Hippocampal formation (tissue), 2 donors: ENCODE measurements at places on chromosomes 12 and 14.

DNA sequence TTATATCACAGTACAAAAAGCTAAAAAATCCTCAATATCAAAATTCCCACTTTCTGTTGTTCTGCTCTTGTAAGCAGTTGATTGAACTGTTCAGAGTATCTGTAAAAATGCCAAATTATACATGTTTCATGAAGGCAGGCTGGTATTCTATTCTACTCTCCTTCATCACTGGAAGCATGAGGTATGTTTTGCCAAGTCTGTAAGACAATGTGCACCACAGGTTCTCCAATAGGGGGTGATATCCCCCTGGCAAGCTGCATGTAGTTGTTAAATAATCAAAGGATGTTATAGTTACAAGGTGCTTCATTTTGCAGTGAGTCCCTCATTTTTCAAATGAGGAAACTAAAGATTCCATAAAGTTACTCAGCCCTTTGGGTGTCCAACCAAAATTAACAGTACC is 15.1 kb upstream of the NEK9 start:
- DNase-seq: no peak

GRCh38 chr12:57528176-57528575 is 5.6 kb downstream of the MBD6 start:
- DNase-seq: no peak

- DNase-seq: peak; percentile 3
These were observed 70.1 kb downstream of the PHETA1 start for GRCh38 chr12:111298582-111299436.

DNA sequence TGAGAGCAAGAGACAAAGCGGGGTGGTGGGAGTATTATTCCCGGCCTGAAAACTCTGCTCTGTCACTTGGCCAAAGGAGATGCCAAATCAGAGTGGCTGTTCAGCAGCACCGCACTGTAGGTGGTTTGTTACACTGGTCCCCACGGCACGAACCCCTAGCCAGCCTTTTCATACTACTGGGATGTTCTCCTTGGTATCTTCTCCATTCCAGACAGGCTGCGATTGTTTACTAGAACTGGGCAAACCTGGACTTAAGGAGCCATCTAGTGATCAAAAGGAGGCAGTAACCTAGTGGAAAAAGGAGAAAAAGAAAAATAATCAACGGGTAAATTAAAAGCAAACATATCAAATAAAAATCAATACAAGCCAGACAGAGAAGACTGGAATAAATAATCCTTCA is 58.9 kb upstream of the TMTC2 start:
- DNase-seq: no peak

- no peak for DNase-seq
These were observed at the start of gene HOXC6 for GRCh38 chr12:54028314-54029201. Gene HOXC6 (plus strand): TSS chr12:54028440. CDS start chr12:54028522, 82 bp downstream.

DNA sequence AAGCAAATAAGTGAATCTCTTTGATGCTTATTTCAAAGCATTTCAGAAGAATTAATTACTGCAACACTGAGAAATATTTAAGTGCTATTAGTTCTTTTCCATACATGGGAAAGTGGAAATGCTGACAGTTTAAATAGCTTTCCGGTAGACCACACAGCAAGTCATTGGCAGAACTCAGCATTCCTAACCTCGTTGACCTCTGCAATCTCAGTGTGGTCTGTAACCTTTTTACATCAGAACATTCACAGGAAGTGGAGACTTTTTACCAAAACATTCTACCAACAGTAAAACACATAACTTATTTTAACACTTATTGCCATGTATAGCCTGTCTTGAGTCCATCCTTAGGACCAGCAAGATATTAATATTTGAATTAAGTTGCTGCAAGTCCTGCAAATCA is 249.5 kb upstream of the DCN start:
- no peak for DNase-seq

DNA sequence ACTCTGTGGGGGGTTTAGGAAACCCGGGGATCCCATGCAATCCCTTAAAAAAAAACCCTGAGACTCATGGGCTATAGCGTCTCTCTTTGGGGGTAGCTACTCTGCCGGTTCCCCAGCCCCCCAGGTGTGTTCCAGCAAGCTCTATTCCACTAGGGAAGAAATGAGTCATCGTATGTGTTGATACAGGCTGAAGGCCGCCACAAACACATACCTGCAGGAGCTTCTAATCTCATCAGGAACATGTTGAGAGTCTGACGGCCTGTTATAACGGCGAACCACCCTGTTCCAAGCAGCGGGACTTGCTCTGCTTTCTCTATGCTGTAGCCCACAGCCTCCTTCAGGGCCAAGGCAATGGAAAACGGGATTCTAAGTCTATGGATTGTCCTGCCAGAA is 977 bp upstream of the KRT5 start:
- no peak for DNase-seq

DNA sequence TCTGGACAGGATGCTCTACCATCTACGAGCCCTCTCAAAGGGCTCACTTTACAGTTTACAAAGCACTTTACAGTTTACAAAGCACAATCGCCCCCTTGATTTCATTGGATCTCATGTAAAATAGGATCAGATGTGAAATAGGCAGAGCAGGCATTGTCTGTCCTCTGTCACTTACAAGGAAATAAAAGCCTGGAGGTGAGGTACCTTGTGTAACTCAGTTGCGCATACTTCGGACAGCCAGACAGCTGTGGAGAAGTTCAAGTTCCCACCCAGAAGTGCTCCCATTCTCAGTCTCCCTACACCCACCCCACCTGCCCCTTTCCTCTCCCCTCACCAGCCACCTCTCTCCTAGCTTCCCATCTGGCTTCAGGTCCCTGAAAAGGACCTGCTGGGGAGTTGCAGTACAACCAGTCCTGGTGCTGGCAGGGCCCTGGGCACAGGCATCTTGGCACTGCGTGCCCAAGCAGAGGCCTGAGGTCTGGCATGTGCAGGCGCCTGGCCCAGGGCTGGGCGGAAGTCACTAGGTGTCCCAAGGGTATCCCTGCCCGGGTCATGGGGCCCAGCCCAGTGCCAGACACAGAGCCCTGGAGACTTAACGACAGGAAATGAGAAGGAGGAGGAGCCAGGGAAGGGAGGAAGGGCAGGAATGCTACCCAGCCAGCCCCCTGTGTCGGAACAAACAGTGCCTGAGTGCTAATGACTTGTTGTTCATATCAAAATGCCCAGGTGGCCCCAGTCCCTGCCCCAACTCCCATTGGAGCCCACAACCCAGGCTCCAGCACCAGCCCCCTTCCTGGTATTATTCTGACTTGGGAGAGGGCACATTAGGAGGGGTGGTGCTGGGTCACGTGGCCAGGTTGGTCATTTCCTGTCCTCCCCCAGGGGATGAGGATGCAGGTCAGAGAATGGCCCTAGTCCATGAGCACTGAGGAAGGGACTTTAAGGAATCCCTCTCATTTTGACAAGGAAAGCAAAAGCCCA is 5.4 kb downstream of the RAPGEF3 start:
- DNase-seq: no peak

- DNase-seq: no peak
These were observed 1782.7 kb upstream of the SEL1L start for GRCh38 chr14:83316356-83316755.

DNA sequence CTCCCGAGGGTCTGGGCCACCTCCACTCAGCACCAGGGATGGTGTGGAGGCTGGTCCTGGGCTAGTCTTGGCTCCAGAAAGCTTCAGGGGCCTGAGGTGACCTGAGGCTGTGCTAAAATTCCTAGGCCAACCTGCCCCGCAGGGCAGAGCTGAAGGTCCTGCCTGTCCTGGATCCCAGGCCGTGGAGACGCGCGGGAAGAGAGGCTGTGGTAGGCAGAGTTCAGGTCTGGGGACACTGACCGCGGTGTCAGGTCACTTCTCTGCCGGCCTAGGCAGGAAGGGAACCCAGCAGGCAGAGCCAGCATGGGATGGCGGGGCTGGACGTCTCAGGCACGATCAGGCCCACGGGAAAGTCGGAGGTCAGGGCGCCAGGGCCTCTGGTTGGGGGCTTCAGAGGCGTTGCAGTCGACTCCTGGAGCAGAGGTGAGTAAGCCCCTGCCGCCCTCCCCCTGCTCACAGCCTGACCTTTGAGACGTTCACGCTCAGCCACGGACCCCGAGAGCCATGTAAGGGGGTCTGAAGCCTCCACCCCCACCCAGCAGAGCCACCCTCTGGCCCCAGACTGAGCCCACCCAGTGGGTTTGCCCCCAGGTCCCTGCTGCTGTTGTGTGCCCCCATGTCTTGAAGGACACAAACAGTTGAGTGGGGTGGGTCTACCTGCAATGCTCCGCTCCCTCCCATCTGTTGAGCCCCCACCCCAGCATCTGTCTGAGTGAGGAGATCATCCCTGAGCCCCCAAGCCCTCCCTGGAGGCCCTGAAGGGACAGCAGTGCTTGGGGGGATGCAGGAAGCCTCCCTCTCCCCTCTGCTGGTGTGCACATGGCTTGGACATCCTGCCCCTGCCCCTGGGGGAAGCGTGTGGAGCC is 142.7 kb downstream of the KIF26A start:
- no peak for DNase-seq

DNA sequence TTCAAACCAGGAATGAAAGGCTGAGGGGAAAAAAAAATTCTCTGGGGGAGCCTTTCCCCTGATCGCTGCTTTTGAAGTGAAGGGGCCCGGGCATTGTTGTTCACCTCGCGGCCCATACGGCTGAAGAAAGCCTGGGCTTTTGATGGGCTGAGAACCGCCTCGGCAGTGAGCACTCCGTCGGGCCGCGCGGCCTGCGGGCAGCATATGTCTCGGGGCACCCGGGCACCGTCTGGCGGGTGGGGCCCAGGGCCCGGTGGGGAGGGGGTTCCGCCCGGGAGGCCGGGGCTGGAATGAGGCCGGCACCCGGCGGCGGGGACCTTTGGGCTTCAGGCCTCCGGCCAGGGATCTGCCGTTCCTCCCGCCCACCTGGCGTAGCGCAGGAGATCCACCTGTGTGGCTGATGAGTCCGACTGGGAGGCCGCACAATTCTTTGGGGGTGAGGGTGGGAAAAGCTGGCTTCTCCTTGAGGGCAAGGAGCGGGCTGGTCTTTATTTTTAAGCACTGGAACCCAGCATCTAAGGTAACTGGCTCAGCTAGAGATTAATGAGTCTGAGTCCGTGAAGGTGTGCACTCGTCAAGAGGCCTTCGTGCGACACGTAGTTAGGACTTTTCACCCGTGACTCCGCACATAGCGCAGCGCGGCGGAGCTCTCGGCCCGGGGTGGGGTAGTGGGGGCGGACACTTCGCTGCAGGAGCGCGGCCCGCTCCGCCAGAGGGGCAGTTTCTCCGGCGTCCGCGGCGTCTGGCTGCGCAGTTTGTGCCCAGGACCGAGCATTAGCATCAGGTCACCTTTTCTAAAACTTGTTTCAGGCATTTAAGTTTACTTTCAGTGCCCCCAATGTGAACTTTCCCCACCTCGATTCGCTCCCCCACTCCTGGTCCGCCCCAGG is 10.6 kb downstream of the FOXA1 start:
- DNase-seq: no peak
